ENCODE measurements at places on chromosomes 2 and 18. TPM values are rescaled to one million over a fixed set of nuclear protein-coding genes. Genes with fewer than 3 reads are reported as not detected.

- no peak for DNase-seq
Observed at GRCh38 chr2:158890296-158890905, 78.0 kb upstream of the TANC1 start.

DNA sequence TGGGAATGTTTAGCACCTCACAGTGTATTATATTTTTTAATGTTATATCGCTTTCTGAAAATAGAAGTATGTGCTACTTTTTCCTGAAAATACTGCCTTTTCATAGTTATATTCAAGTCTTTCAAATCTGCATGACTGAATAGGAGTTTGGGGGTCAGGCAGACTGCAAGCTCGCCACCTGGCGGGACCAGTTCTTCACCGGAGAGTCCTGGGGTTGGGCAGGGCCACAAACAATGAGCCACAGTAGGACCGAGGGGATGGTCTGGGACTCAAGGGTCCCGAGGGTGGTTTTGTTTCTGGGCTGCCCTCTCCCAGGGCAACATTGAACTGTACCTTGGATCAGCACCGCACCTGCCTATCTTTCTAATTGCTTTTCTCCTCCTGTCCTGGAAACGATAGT lies 70.6 kb downstream of the VWA3B start:
- peak; percentile 37 for DNase-seq

DNA sequence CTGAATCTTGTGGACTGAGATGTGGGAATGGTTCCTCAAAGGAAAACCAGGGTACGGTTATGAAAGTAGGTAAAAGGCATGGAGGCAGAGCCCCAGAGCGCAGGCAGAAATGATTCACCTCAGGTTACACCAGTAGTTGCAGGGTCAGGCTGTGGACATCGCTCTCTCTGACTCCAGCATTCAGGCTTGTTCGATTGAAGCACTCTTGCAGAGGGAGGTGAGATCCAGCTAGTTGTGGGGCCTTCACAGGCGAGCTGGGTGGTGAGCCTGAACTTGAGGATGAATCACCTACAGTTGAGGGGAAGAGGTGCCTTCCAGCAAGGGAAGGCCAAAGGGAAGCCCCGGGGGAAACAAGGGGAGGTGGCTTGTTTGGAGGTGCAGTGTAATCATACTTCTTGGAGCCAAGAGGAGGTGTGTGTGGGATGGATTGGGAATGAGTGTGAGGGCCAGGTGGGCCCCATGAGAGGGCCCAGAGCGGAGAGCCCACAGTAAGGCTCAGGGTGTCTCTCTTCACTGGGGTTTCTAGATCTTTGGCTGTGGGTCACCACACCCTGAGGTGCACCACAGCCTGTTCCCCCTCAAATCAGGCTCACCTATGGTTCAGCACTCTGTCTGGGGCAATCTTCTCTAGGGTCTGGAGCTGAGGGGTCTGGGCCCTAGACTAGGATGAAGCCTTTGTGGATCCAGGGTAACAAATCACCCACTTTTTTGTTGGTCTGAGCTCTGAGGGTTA lies 48.5 kb upstream of the MCFD2 start:
- DNase-seq = no peak

GRCh38 chr2:30368258-30368657 lies 78.8 kb upstream of the LCLAT1 start:
- DNase-seq = no peak

- peak; percentile 79 for DNase-seq
Observed at GRCh38 chr2:172427990-172428831, 825 bp downstream of the ITGA6 start.

- DNase-seq = no peak
Observed at GRCh38 chr18:42126586-42126985, 171.6 kb downstream of the PIK3C3 start.

DNA sequence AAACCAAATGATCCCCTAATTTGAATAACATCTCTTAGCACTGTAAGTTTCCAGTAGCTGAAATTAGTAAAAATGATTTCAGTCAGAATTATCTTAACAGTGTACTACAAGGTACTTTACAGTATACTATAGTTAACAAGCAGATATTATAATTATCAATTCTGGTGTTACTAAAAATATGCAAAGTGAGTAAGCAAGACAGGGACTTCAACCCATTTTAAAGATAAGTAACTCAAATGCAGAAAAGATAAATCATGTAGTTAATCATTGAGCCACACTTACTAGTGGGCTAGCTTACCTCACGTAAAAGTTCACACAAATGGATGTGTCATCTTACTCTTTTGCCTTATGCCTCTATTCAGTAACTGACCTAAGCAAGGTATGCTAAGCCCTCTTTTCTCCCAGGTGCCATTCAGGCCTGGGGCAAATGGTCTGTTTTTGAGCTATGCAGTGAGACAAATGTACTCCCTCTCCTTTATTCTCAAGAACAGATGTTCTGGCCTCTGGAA lies 101.0 kb downstream of the NBAS start:
- DNase-seq = no peak

DNA sequence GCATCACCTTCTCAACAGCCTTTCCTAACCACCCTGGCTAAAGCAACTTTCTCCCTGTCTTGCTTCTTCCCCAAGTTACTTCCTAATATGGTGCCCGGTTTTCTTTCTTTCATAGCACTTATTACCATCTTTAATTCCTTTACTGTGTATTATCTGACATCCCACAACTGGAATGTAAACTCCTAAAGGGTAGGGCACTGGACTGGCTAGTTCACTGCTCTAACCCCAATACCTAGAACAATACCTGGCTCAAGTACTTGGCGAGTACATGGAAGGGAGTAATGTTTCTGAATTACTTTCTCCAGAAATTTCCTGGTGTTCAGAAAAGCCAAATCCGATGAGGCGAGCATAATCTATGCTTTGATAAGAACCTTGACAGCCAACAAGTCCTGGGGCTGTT lies 22.7 kb upstream of the RNF103 start:
- no peak for DNase-seq

DNA sequence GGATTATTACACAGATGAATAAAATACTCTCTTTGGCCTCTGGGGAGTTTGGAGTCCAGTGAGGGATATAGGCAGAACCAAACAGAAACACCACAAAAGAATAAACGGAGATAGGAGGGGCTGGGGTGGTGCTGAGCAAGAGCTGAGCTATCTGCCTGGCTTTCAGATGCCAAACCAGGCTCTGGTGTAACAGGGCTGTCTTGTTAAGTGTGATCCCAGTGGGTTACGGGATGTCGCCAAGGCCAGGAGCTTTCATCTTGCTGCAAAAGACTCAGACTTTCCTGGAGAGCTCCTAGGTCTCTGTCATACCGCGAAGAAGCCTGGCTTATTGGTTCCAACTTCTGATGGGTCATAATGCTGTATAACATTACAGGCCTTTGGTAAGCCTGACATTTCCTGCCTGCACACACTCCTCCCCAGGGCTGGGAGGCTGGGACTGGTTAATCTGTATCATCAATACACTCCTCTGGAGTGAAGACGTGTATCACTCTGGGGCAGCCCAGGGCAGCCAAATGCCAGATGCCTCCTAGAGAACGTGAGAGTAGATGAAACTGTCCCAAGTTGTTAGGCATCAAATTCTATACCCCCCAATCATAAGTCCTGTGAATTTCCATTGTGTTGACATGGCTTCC lies 60.5 kb downstream of the STPG4 start:
- no peak for DNase-seq

- no peak for DNase-seq
Observed at GRCh38 chr2:47719099-47719498, 63.8 kb upstream of the MSH6 start.

DNA sequence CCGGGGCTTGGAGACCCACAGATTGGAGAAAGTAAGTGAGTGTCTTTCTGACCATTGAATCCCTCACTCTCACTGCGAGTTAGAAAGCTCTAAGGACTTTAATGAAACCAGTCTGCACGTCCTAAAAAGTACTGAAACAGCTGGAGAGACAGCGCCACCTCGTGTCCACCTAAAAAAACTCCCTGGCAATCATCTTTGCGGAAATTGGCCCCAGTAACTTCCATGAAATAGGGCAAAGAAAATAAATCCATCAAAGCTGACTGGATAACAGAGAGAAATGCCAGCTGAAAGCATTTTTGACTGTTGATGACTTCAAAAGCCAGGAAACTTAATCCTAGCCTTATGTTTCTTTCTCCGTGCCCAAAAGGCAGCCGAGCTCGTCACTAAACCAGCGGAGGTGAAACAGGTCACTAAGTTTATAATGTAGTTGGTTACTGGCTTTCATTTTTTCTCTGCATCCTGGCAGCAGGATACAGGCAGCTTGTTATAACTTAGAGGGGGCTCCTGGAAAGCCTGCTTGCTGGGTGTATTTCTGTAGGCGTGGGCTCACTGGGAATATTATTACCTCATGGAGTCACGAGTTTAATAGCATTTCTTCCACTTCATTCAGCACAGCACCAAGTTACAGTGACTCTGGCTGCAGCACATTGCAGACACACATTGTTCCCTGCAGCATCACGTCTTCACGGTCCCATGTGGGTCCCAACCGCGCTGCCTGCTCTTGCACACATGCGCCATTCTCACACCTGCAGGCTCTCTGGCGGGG lies 266.5 kb downstream of the HRH4 start:
- peak; percentile 74 for DNase-seq

DNA sequence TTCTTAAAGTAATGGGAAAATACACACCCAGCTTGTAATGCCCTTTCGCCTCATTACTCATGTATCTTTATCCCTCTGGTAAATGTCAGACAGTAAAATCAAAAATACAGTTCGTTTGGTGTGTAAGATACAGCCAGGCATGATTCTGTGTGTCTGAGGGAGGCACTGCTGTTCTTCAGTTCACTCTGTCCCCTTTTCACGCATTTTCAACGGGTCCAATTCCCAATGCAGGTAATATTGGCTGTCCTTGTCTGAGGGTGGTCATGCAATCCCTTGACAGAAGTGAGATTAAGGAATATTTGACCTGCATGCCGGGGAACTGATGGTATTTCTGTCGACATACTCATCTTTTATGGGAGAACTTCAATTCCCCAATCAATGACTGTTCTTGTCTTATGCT lies 587.2 kb upstream of the NXPH2 start:
- DNase-seq = no peak

- DNase-seq = no peak
Observed at GRCh38 chr2:185998562-185999070, 260.0 kb downstream of the FSIP2 start.

DNA sequence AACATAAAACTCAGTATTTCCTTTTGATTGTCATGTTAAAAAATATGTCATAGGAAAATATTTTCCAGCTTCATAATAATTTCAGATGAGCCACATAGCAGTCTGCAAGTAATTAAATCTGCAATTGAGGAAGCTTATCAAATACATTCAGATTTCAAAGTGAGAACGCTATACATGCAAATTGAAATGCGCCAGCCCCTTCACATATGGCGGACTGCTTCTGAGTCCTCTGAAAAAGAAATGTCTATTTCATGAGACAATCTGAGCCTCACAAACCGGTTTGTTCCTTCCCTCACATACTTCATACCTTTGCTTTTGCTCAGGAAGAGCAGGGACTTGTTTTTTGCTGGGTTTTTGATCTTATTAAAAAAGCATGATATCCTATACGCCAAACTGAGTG lies 2.3 kb upstream of the DCDC2C start:
- no peak for DNase-seq

GRCh38 chr2:74560591-74560990 lies 6.1 kb downstream of the DOK1 start:
- DNase-seq = no peak

DNA sequence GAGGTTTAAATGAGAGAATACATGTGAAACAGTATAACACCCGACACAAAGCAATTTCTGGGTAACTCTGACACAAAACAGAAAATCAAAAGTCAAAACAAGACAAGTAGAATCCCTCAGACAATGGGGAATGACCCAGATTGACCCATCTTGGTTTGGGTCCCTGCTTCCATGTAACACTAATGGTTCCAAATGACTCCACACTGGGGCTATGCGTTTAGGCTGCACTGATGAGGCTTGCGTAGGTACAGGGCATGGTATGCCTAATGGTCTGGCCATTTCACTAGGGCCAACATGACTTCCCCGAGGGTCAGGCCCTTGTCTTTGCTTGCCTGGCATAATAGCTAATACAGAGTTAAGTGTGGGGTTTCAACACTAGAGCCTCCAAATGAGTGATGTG lies 27.2 kb upstream of the NFE2L2 start:
- no peak for DNase-seq

DNA sequence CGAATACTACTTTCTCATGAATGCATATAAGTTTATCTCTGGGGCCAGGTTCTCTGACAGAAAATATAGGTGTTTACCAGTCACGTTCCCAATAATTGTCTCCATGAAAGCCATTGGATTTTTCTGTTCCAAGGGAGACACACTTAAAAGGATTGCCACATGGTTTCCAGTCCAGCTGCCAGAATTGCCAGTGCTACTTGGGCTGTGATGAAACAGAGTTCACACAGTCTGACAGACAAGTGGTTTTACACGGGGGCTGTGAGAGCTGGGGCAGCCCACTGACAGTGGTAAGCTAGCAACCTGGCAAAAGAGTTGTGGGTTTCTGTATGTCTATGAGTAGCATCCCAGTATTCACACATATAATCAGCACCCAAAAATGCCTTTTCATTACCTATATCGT lies 27.7 kb upstream of the ATRAID start:
- DNase-seq = no peak

DNA sequence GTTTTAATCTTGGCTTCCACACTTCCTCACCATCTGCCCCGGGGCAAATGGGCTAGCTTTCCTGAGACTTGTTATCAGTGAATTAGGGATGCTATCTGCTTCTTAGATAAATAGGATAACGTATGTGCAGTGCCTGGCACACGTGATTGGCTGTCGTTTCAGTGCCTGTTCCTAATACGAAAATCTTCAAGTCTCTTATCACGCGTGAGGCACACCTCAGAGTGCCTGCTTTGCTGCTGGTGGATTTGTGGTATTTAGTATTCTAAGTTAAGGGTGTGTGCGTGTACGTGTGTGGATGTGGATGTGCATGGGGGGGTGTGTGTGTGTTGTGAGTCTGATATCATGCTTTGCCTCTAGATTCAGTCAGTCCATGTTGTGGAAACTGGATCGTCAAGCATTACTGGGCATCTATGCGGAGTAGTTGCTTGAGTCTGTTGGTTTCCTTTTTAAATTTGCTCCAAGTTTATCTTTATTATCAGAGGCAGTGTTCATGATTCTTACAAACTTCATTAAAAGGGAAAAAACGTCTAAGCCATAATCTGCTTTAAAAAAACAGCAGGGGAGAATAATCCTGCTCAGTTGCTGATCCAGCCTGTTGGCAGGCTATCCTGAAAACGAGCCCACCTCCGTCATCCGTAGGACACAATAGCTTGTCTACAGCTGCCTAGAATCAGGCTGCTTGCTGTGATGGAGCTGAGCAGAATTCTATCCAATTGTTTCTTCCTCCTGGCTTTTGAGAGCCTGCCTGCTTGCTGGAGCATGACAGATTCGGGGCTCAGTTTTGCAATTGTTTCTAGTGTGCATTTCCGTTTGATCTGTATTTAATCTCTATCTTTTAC lies 6.6 kb downstream of the SH3RF3 start:
- no peak for DNase-seq

ANKRD30BL gene
- not detected for total RNA-seq

FSIP2 gene
- 22.1 TPM for total RNA-seq

FMNL2 gene
- total RNA-seq = 25.4 TPM

OTX1 gene
- total RNA-seq = not detected

GALNT14 gene
- not detected for total RNA-seq

VWC2L gene
- not detected for total RNA-seq

CNPPD1 gene
- total RNA-seq = 138 TPM

IL36A gene
- total RNA-seq = not detected

RGPD4 gene
- total RNA-seq = 0.10 TPM

SLC30A3 gene
- not detected for total RNA-seq

SAG gene
- total RNA-seq = not detected
